Hematopoietic multipotent progenitor cell treated with erythropoietin and hydrocortisone succinate and interleukin-3 and kit ligand, for 4 days (in vitro differentiated cells): ENCODE measurements at places on chromosomes 6 and 20.

DNA sequence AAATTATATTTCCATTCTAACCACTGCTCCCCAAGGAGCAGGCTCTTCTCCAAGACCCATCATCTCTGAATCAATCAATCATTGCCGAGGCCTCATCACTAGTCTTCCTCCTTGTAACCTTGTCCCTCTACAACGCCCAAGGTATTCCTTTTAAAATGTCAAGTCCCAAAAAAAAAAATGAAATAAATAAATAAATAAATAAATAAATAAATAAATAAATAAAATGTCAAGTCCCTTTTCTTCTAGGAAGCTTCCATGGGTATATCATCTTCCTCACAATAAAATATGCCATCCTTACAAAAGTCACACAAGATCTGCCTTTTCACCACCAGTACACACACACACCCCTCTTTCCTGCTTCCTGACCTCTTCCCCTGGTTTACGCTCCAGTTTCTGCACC lies 57.6 kb downstream of the JAG1 start:
- no peak for DNase-seq

- no peak for DNase-seq
These were observed 253.1 kb upstream of the SUPT3H start for GRCh38 chr6:45630801-45631200.

GRCh38 chr6:117288083-117288715 lies 22.8 kb downstream of the VGLL2 start:
- DNase-seq, result no peak

- DNase-seq, result no peak
These were observed 114.6 kb downstream of the ADAT2 start for GRCh38 chr6:143335865-143336264.

DNA sequence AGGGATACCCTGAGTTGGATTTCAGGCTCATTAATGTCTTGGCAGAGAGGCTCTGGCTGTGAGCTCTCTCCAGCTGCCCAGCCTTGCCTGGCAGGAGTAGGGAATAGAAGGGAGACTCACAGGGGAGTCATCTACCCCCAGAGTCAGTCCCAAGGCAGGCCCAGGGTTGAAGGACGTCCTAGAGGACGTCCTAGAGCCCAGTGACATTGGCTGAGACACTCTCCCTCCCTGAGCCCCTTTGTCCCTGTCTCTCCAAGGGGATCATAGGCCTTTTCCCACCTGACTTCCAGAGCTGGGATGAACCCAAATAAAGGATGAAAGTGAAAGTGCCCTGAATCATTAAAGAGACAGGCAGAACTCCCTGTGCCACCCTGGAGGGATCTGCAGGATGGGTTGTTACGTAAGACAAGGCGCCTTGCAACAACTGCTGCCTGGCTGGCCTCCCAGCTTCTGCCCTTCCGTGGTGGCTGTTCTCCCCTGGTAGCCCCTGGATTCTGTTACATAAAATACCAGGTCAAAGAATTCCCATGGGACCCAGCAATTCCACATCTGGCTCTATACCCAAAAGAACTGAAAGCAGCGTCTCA lies 53.6 kb upstream of the SIRPA start:
- DNase-seq, result peak; percentile 23

DNA sequence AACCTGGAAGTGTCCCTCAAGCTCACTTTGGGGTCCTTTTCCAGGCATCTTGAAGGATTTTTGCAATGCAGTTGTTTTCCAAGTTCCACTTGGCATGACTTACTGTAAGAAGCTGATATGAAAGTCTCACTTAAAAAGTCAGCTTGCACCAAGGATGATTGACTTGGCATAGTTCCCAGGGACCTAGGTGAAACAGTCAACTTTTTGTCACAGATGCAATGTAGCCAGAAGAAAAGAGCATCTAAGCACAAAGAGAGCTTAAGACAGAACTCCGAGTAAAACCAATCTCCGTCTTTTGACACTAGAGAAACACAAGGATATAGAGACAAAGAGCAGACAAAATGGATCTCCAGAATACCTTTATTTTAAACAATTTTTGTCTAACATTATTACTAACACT lies 2.6 kb upstream of the ZSCAN12 start:
- no peak for DNase-seq

DNA sequence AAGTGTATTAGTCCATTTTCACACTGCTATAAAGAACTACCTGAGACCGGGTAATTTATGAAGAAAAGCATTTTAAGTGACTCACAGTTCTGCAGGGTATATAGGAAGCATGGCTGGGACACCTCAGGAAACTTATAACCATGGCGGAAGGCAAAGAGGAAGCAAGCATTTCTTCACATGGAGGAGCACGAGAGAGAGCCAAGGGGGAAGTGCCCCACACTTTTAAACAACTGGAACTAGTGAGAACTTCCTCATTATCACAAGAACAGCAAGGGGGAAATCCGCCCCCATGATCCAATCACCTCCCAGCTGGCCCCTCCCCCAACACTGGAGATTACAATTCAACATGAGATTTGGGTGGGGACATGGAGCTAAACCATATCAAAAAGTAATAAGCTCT lies 28.3 kb upstream of the B3GAT2 start:
- DNase-seq, result peak; percentile 43

DNA sequence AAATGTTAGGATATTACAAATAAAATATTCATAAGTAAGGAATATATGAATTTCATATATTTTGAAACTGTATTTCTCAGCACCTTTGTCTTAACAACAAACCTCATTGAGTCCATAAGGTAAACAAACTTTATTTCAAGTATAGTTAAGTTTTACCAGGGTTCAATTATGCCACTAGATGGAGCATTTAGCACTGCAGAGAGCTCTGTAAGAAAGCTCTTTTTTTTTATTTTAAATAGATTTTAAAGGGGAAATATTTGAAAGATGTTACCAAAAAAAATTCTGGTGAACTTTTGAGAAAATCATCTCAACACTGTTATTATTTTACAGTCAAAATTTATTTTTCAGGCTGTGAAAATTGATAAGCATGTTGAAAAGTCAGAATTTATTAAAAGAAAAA lies 955.2 kb upstream of the EYS start:
- DNase-seq, result peak; percentile 35

DNA sequence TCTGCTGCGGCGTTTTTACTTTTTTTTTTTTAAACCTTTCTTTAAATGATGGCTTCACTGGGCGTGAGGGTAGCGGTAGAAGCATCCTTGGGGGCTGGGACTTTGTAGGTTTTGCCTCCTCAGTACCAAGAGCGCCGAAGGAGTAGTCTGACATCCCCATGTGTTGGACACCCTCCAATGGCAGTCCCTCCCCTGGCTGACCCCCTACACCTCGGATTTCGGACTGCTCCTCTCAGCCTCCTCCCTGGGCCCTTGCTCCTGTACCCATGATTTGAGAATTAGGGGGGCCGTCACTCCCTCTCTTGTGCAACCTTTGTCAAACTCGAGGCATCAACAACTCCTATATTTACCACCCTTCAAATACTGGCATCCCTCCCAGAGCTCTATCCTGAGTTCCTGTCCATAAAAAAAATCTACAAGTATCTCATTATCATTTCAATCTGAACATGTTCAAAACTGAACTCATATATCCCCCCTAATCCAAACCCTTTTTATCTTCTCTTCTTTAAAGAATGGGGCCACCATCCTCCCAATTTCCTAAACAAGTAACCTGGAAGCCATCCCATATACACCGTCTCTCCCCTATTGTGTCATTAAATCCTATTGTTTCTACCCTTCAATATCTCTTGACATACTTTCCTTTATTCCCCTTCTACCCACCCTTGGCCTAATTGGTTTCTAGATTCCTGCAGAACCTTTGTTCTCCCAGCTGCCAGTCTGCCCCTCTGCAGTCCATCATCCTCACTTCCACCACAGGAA lies 1.2 kb upstream of the ARFGEF3 start:
- DNase-seq, result no peak

- DNase-seq, result no peak
These were observed 12.1 kb upstream of the COL21A1 start for GRCh38 chr6:56259234-56260077.

DNA sequence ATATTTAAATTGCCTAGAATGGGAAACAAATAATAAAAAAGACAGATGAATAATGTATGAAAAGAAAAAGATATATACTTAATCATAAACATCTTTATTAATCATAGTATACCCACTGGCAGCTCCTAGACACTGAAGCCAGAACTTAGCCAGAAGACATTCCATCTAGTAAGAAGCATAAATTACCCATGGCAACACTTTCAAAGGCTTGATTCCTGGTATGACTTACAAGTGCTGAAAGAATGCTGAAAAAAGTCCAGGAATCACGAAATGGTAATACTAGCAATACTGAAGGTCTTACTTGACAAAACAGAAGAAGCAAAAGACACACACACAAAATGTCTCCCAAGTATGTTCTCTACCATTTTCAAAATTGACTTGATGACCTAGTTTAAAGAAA lies 38.0 kb downstream of the RWDD2A start:
- DNase-seq, result no peak

DNA sequence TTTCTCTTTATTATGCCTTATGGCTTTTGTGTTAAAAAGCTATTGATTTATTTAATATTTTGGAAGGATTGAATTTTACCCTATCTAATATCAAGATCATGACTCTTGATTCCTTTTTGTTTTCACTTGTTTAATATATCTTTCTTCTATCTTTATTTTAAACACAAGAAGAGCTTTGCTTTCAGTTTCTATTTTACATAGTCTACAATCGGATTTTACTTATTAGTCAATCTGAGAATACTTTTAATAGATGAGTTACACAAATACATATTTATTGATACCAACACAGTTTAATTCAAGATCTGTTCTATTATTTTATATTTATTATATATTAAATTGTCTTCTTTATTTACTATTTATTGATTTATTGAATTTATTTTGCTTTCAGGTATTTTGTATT lies 218.8 kb downstream of the ESR1 start:
- no peak for DNase-seq

DNA sequence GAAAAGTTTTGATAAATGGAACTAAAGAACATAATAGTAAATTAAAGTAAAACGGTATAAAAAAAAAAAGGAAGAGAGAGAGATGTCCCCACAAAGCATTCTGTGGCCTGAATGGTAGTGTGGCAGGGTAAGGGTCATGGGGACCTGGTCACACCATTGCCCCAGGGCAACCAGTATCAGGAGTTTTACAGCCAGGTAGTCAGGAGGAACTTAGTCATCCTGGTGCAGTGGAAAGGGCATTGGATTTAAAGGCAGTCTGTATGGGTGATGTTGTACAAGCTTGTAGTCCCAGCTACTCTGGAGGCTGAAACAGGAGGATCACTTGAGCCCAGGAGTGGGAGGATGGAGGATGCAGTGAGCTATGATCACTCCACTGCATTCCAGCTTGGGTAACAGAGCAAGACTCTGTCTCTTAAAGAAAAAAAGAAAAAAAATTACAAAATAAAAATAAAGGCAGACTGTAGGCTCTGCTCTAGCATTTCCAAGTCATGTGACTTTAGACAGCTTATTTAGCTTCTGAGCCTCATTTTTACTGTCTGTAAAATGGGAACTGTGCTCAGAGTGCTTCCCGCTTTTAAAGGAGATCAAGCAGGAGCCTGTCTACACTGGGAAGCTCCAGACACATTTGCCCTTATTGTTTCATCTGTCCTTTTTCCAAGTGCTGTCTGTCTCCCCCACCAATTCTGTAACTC lies 112.8 kb upstream of the ARMC2 start:
- DNase-seq, result no peak

GRCh38 chr6:113805173-113805790 lies 51.9 kb upstream of the MARCKS start:
- no peak for DNase-seq

GRCh38 chr20:34193051-34193450 lies 48.2 kb upstream of the ASIP start:
- no peak for DNase-seq

GRCh38 chr6:40307712-40308111 lies 279.5 kb downstream of the LRFN2 start:
- no peak for DNase-seq

DNA sequence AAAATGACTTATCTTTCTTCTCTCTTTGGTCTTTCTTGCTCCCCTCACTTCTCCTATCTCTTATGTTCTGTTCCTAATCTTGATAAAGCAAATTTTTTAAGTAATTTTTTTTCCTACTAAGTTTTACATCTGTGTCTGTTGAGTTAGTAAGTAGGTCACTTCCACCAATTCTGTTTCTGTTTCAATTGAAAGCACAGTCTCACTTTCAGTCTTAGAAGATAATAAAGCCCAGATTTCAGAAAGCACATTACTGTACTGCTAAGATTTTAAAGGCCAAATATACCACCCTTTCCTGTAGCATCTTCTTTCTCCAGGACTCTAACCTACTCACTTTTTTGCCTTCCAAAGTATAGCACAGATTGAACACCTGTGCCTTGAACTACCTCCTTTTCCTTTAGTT lies 866.1 kb upstream of the ADGRB3 start:
- DNase-seq, result no peak

DNA sequence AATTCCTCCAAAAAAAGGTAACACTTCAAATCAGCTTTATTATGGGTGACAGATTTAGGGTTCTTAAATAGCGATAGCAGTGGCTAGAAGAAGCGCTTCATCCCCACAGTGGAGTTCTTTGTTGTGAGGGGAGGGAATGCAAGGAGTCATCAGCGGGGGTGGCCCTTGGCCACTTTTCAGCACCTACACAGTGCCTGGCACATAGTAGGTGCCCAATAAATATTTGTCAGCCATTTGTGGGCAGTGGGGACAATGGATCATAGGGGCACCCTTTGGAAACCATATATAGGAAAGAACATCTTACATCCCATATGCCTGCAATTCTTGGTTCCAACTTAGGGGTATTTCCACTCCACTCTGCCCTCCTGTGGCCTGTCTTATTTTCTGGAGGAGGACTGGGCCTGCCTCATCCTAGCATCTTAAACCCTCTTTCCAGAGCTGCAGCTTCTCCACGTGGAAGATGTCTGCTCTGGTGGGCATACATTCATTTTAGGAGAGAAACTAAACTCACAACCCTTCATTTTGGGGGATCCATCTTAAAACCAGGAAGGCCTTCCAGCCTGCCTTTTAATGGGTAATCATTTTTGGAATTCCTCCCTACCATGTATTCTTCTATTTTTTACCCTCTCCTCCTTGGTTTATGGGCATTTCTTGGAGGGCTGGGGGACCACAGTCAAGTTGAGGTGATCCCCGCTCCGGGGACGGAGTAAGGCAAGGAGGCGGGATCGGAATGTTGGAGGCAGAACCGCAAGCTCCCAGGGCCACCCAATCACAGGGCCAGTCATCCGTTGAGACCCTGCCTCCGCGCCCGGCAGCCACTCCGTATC lies 2.6 kb upstream of the GPSM3 start:
- peak; percentile 85 for DNase-seq

GRCh38 chr20:44336086-44336485 lies 757 bp upstream of the R3HDML start:
- no peak for DNase-seq

- no peak for DNase-seq
These were observed 287.0 kb upstream of the PRND start for GRCh38 chr20:4434681-4435080.

- DNase-seq, result no peak
These were observed 394.4 kb downstream of the QKI start for GRCh38 chr6:163808871-163809270.

DNA sequence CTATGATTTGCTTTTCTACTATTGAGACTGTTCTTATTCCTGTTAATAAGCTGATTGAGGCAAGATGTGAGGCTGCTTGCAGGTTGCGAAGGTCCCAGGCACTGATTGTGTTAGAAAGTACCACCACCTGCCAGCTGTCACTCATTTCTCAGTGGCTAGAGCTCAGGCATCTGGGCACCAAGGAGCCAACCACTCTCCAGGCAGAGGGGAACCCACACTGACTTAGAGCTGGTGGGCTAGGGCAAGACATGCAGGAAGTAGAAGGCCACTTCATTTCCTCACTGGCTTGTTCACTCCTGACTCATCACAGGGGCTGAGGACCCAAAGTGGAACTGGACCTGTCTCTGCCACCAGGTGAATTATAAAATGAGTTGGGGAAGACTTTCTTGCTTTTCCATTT lies 7.8 kb upstream of the DLL1 start:
- peak; percentile 13 for DNase-seq

GRCh38 chr20:35066194-35066593 lies 26.4 kb downstream of the TRPC4AP start:
- DNase-seq, result no peak
